Stimulated activated CD4-positive, alpha-beta T cell treated with anti-CD3 and anti-CD28 coated beads, Interleukin-2, amount 100 ng/mL, for 4 hours (primary cell): ENCODE measurements at places on chromosomes 5 and 9.

- DNase-seq, result no peak
Measured at GRCh38 chr5:170307575-170308465, 10.2 kb upstream of the LCP2 start.

- no peak for DNase-seq
Measured at GRCh38 chr5:136730426-136730825, 365.1 kb upstream of the TRPC7 start.

- no peak for DNase-seq
Measured at GRCh38 chr5:7250611-7251010, 145.3 kb upstream of the ADCY2 start.

GRCh38 chr5:74641735-74642542 lies 1.4 kb upstream of the ENC1 start:
- DNase-seq, result no peak

DNA sequence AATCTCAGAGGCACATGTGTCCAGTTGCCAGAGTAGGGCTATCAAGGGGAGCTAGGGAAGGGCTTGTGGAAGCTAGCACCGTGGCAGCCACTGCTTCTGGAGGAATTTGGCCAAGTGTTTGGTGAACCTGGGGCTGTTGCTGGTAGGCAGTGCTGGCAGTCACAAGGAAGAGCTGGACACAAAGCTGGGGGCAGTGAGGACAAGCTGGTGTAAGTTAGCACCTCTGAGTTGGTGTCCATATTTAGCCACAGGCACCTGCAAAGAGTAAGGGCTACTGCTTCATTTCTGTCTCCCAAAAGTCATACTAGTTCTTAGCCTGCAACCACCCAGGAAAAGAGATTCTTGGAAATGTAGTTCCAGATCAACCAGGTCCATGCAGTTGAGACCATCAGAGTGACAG lies 359.4 kb downstream of the CSNK1G3 start:
- no peak for DNase-seq

DNA sequence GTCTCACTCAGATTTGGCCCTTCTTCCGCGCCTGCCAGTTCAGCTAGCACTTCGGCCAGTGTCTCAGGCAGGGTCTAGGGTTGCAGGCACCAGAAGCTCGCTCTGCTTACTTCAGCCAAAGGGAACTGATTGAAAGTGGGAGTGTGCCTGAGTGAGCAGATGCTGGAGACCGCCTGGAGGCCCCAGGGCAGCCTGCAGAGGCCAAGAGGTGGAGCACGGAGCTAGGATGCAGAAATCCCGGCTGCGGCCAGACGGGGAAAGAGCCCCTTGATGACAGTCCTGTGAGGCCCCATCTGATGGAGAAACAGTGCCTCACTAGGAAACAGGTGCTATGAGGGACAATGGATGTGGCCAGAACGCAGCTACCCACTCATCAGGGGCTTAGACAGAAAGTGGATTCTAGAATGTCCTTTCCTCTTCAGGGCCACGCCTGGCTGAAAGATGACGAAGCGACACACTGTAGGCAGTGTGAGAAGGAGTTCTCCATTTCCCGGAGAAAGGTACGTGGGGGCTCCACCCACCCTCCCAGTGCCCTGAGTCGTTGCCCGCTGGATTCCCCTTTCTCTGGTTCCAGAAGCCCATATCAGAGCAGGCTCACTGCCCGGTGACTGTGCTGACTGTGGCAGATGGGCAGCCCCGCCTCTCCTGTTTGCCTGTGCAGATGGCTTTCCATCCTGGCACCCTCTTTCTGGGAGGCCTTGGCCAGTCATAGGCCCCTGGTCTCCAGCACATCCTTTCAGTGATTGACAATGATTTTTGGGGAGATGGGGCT lies 16.1 kb downstream of the HNRNPH1 start:
- DNase-seq, result no peak

DNA sequence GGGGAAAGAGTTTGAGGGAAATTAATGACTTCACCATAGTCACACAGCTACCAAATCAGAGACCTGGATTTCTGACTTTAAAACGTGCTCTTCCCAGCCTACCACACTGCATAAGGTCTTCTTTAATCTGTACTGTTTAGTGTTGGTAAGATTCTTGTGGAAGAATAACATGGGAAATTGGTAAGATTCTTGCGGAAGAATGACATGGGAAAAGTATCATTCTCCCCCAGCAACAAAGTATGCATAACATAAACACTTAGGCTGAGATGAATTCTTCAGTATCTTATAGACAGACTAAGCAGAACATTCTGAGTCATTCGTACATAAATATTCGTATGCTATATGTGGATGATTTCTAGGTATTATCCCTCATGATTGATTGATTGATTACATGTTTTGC lies 170.4 kb downstream of the FOCAD start:
- no peak for DNase-seq

DNA sequence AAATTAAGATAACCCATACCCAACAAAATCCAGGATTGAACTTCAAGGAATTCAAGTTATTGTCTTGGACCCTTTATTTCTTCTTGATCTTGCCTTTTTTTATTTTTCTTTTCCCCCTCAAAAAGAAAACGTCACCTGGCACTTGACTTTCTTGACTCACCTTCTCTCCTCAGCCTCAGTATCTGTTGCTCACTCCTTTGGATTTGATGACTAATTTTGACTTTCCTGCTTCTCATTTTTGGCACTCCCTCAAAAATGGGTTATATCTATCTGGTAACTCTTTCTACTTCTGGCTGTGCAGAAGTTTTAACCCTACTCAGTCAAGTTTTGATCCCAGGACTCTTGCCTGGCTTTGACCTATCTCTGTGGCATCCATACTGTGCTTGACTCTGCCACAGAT lies 66.6 kb upstream of the SPATA31D4 start:
- DNase-seq, result no peak

DNA sequence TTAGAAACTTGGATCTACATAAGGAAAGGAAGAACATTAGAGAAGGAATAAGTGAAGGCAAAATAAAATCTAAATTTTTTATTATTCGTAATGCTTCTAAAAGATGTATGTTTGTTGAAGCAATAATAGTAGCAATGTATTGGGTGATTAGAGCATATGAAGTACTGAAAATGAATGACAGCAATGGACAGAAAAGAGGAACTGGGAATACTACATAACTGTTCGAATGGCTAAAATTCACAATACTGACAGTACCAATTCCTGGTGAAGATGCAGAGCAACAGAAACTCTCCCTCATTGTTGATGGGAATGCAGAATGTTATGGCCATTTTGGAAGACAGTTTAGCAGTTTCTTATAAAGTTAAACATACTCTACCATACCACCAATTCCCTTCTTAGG lies 177.3 kb upstream of the SPEF2 start:
- DNase-seq, result no peak

- no peak for DNase-seq
Measured at GRCh38 chr5:52893105-52893504, 96.0 kb upstream of the ITGA2 start.

DNA sequence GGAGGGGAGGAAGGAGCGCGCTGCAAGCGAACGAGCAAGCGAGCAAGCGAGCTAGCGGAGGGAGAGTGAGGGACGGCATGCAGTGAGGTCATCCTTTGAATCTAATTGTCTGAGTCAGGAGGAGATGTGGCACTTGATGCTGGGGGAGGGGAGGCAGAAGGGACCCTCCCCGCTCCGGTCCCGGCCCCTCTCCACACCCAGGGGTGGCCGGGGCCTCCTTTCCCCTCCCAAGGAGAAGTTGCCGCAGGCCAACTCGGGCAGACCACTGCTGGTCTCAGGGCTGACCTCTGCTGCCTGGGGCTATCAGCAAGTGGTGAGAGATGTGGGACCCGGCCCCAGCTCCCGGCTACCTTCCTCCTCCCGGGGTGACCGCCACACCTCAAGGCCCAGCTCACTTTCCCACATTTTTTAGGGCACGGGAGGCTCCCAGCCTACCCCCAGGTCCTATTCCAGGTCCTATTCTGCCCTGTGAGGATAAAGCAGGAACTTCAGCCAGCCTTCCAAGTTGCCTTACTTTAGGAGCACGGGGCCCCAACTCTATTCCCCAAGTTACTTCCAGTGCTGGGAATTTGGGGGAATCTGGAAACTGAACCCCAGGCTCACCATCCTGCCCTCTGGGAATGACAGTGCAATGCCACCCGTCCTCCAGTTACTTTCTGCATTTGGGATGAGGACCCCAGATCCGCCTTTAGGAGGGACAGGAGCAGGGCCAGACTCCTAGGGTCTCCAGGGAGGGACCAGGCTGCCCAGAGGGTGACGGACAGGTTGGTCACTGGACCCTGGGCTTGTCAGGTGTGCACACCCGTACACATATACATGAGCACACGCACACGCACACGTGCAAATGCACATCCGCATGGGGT lies 11.1 kb downstream of the CNTFR start:
- DNase-seq, result no peak

GRCh38 chr9:36913393-36914211 lies 120.5 kb downstream of the PAX5 start:
- DNase-seq, result no peak

GRCh38 chr5:154176181-154176580 lies 14.4 kb upstream of the GALNT10 start:
- DNase-seq, result no peak

DNA sequence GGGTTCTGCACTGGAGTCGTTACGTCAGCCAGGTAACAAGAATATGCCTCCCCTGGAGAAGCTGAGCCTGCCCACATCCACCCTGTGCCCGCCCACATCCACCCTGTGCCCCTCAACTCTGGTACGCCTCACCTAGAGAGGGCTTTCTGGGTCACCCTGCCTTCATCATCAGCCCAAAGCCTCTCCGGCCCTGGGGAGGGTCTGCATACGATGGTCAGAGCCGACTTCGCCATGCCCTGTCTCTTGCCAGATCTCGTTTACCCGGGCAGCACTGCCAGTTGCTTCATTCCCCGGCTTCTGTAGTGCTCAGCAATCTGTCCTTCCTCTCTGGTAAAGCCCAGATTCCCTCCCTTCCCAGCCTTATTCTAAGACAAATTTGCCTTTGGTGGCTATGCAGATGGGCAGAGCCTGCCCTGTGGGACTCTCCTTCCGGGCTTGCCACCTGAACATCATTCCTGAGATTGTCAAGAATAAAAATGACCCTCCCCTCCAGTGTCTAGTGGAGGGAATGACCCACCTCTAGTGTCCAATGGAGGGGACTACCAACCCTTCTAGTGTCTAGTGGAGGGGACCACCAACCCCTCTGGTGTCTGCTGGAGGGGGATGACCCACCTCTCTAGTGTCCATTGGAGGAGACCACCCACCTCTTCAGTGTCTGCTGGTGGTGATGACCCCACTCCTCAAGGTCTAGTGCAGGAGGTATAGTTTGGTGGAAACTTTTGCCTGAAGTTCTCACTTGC lies 3.4 kb downstream of the PLEKHG4B start:
- DNase-seq, result no peak

DNA sequence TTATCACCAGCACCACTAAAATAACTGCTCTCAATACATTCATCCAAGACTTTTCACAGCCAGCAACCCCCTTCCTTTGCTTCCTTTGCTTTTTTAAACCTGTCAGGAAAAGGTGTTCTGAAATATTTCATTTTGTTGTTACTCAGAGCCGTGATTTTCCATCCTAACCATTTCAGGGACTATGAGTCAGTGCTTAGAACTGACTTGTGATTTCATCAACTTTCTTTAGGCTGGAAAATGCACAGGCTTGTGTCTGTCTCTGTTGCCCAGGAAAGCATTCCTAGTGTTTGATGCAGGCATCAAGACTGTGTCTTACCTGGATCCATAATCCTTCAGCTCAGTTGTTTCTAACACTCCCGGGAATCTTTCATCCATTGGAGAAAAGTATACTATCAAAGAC lies 805.6 kb downstream of the BRINP1 start:
- DNase-seq, result no peak

- peak; percentile 34 for DNase-seq
Measured at GRCh38 chr5:119397518-119398380, 41.9 kb downstream of the TNFAIP8 start.

GRCh38 chr5:108636135-108636853 lies 111.4 kb upstream of the FER start:
- DNase-seq, result no peak

- no peak for DNase-seq
Measured at GRCh38 chr5:10289353-10289752, 18.3 kb downstream of the CMBL start.

DNA sequence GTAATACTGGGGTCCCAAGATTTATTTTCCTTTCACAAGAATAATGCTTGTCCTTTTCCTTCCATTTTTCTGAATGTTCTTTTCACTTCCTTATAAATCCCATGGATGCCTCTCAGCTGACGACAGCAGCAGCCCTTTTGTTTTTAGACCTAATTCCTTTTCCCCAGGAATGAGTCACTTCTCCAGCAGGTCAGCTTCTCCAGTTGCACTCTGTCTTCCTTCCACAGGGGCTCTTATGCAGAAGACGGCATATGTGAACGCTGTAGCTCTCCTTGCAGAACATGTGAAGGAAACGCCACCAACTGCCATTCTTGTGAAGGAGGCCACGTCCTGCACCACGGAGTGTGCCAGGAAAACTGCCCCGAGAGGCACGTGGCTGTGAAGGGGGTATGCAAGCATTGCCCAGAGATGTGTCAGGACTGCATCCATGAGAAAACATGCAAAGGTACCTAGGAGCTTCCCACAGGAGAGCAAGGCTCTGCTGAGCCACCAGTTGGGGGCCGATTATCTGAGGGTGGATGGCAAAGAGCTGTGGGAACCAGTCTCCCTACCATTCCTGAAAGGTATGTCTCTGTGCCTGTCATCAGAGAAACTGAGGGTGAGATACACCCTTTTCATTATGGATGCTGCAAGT lies 72.9 kb downstream of the RFK start:
- DNase-seq, result no peak

GRCh38 chr5:51465165-51465564 lies 81.9 kb downstream of the ISL1 start:
- no peak for DNase-seq

- no peak for DNase-seq
Measured at GRCh38 chr5:65262096-65262495, 219.6 kb downstream of the ADAMTS6 start.
